Left ventricle myocardium inferior (tissue), 1 donor: ENCODE measurements at places on chromosomes 1 and 21.

DNA sequence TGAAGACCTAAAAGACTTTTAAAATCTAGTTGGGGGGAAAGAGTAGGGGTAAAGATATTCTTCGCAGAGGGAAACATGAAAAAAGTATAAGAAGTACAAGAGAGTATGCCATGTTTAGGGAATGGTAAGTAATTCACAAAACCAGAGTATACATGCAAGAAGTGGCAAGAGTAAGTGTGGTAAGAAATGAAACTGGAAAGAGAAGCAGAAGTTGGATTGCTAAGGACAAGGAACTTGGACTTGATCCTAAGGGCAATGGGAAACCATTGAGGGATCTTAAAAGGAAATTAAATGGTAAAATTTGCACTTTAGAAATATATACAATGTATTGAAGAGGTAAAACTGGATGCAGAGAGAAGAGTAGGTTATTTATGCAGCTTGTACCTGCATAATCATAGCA lies 9.2 kb upstream of the ZNF644 start:
- no peak for DNase-seq

- DNase-seq: peak; percentile 32
These were observed 67.5 kb upstream of the VAMP3 start for GRCh38 chr1:7703321-7704213.

DNA sequence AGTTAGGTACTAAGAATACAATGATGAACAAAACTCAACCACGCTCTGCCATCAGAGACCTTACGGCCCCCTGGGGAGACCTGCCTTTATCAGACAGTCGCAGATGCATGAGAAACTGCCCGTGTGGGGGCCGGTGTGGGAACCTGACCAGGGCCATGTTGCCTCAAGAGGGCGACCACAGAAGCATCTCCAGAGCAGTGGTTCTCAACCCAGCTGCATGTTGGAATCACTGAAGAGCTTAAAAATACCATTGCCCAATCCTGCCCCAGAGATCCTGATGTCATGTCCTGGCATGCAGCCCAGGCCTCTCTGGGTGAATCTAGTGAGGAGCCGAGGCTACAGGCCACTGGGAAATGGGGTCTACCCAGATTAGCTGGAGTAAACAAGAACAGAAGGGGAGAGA lies 108.7 kb downstream of the PRDM2 start:
- DNase-seq: peak; percentile 64

GRCh38 chr1:32112806-32113375 lies 5.0 kb downstream of the KPNA6 start:
- DNase-seq: no peak

GRCh38 chr1:6299557-6300165 lies 38.8 kb upstream of the GPR153 start:
- no peak for DNase-seq

DNA sequence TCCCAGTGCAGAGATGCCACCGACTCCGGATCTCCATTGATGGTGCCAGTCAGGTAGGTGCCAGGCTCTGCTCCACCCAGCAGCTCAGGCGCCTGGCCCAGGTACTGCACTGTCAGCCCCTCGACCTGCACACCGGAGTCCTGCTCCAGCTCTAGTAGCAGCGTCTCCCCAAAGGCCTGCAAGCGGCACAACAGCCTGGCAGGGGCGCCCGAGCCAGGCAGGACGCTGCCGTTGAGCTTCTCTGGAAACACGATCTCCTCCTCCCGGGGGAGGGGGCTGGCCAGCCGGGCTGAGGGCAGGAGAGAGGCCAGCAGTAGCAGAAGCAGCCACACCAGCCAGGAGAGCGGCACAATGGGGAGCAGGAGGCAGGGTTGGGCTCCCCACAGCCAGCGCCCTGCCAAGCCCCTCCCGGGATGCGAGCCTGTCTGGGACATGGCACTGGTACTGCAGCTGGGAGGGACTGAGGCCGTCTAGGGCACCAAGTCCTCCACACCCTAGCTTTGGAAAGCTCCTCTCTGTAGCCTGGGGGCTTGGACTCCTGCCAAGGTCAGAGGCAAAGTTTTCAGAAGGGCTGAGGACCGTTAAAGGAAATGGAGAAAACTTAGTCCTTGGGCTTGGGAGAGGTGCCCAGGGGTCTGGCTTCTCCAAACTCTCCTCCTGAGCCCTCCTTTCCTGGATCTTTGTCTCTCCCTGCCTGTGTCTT lies 509 bp downstream of the ADAMTS4 start:
- peak; percentile 34 for DNase-seq

GRCh38 chr1:35810096-35810881 lies 2.5 kb downstream of the AGO4 start:
- DNase-seq: no peak

- DNase-seq: no peak
These were observed 113.7 kb downstream of the RGL1 start for GRCh38 chr1:183918589-183918988.

GRCh38 chr1:54304518-54304917 lies 101.7 kb downstream of the SSBP3 start:
- no peak for DNase-seq

DNA sequence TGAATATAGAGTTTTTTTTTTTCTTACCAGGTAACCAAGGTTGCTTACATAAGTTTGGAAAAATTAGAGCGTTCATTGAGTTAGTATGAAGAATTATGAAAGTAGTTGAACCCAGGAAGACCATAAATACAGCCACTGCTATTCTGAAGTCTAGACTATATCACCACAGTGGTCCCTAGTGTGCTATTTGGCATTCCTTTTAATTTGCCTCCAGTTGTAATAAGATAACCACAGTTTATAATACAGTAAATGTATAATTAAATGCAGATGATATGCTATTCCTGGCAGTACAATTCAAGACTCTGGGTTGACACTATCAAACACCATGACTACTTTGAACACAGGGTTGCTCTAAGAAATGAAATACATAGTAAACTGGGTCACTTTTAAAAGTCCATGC lies 270.5 kb downstream of the BRINP2 start:
- no peak for DNase-seq

GRCh38 chr1:157829210-157829609 lies 9.3 kb upstream of the FCRL1 start:
- no peak for DNase-seq

DNA sequence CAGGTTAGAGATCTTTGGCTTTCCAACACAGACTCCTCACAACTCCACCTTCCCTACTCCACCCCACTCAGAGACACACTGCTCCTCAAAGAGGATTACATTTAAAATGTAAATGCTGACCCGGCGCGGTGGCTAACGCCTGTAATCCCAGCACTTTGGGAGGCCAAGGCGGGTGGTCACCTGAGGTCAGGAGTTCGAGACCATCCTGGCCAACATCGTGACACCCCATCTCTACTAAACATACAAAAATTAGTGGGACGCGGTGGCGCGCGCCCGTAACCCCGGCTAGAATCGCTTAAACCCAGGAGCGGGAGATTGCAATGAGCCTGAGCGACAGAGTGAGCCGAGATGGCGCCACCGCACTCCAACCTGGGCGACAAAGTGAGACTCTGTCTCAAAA lies 1.8 kb upstream of the ANP32E start:
- no peak for DNase-seq

DNA sequence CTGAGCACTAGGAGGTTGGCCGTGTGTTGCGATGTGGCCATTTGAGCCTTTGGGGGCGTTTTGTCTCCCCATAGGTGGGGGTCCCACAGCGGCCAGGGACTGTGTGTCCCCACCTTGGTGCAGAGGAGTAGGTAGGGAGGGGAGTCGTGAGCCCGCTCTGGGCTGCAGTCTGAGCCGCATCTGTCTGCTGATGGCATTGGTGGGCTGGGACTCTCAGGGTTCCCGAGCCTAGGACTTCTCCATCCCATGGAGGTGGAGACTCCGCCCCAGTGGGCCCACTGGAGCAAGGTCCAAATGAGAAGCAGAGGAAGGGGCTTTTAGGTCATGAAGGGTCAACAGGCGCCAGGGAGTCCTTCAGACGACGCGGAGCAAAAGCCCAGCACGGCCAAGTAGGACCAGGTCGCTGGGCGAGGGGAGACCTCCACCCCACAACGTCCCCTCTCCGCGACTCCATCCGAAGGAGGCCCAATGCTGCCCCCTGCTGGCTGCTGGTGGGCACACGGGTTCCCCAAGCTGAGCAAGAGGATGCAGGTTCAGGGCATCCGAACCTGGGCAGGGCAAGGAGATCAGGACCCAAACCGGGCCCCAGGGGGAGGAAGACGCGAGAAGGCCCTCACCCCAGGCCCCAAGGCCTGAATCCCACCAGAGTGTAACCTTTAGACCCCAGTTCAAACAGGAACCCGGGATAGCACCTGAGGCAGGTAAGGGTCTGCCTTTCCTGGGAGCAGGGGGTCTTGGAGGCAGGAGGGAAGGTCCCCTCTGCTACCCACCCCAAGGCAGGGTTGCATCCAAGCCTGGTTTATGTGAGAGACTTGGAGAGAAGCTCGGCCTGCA lies 14.9 kb downstream of the TTC34 start:
- DNase-seq: peak; percentile 45

GRCh38 chr1:21089731-21090130 lies 87.0 kb downstream of the EIF4G3 start:
- no peak for DNase-seq

DNA sequence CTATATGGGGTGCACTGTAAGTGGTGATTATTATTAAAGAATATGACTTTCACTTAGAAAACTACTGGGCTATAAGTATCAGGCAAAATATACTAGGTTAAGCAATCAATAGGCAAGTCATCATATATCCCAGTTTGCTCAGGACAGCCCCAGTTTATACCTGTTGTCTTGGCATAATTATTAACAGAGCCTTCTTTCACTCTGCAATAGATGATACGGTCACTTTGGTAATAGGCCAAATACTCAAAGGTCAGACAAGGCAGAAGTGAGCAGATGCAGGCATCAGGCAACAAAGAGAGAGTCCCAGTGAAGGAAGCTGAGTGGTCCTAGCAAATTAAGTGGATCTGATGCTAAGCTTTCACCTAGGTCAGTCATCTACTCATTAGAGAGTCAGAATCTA lies 599.9 kb downstream of the LMO4 start:
- no peak for DNase-seq

DNA sequence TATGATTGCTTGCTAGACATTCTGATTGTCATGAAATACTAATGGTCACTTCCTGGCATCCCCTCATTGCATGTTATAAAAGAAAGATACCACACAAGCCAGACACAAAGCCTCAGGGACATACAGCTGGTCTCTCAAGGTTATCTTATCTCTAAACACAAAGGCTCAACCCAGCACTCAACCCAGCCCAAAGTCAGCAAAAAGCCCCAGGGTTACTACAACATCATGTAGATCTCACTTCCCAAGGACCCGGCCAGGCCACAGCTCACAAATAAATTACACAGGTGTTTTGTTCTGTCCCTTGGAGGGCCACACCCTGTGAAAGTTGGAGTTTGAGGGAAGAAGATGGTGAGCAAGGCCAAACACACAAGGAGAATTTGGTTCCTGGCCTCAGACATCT lies 109.7 kb upstream of the BARHL2 start:
- DNase-seq: no peak

GRCh38 chr1:89711140-89711778 lies 78.3 kb downstream of the LRRC8C start:
- no peak for DNase-seq

DNA sequence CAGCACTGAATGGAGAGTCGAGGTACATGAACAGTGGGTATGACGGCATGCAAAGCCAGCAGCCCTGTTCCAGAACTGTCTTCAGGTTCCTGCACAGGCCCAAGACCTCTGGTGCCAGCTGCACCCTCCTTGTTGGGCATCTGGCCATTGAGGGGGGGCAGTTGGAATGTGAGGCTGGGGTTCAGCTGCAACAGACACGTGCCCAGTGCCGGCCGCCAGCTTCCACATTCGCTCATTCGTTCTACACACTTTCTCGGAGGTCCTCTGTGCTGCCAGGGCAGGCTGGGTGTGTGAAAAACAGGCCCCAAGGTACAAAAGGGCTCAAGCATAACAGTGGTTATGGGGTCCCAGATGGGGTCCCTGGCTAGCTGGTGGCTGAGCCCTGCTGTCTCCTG lies 37.9 kb upstream of the SLC19A1 start:
- peak; percentile 4 for DNase-seq

GRCh38 chr1:19037659-19038058 lies 81.2 kb upstream of the IFFO2 start:
- no peak for DNase-seq

GRCh38 chr1:203638103-203638475 lies 11.5 kb downstream of the ATP2B4 start:
- no peak for DNase-seq

DNA sequence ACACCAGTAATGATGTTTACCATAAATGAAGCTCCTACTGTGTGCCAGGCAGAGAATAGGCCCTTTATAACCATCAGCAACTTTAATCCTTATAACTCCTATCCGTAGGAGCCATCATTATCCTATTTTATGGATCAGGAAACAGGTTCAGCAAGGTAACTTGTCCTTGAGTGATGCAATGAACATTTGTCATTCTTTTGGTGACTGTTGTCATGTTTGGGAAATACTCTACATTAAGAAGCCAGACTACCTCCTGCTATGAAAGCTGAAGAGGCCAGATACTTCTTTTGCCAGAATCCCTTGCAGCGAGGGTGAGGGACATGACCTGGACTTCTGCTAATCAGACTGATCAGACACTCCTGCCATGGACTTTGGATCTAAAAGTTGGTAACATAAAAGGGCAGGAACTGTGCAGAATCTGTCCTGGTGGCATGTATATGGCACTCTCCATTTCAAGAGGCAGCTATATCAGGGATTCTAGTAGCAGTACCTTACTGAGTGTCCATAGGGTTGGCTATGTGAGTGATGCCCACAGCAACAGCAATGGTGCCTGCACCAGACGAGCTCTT lies 33.1 kb upstream of the SRRM1 start:
- no peak for DNase-seq

DNA sequence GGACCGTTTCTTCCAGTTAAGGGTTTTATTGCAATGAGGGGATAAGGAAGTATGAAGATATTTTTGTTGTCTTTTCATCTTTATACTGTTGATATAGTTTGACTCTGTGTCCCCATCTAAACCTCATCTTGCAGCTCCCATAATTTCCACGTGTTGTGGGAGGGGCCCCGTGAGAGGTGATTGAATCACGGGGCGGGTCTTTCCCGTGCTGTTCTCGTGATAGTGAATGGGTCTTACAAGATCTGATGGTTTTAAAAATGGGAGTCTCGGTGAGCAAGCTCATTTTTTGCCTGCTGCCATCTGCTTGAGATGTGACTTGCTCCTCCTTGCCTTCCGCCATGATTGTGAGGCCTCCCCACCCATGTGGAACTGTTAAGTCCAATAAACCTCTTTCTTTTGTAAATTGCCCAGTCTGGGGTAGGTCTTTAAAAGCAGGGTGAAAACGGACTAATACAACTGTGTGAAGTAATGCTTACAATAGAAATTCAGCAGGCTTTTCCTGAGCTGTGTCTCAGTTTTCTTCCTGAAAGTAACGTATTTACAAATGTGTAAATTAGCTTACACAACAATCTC lies 377.3 kb downstream of the SIPA1L2 start:
- DNase-seq: no peak

GRCh38 chr1:34850382-34850781 lies 9.2 kb downstream of the SMIM12 start:
- no peak for DNase-seq

DNA sequence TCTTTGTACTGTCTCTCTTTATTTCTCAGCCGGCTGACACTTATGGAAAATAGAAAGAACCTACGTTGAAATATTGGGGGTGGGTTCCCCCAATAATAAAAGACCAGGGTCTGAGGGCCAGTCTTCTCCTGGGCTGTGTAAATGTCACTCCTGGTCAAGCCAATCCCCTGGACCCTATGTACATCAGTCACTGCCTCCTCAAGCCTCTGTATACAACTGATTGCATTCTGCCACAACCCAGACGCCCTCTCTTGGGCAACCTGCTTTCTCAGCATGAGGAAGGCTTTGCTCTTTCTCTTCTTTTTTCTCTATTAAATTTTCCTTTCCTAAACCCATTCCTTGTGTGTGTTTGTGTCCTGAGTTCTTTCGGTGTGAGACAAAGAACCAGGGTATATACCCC lies 84.1 kb upstream of the SERBP1 start:
- DNase-seq: no peak

- no peak for DNase-seq
These were observed 5.6 kb downstream of the ZBTB8B start for GRCh38 chr1:32470431-32470830.
